Neural crest cell (in vitro differentiated cells): ENCODE measurements at places on chromosomes 5 and 9. TPM values are rescaled to one million over a fixed set of nuclear protein-coding genes. Genes with fewer than 3 reads are reported as not detected.

DNA sequence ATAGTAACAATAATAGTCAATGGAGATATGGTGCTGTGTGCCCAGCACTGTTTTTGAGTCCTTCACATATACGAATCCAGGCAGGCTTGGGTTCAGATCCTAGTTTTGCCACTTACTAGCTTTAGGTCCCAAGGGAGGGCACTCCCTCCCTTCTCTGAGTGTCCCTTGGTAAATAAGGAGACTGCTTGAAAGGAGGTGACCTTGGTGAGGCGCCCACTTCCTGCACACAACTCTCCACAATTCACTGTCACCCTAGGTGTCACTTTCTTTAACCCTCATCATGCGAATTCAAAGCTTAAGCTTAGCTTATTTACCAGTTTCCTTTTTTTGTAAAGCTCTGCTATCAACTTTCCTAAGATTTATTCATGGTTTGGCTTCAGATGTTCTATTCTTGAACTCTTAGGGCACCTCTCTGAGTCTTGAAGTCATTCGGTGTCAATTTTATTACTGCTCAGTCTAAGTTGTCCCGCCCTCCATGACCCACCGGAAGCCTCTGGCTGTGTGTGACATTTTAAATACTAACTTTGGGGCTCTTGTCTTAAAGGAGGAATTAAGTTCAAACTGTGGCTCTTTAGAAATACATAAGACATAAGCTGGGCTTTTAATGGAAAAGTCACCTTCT is 170.7 kb upstream of the ZNF618 start:
- no peak overlapping the region for H3K27ac ChIP-seq
- H3K27me3 ChIP-seq = peaks cover 32% of the 10 kb centered on the region
- no peak overlapping the region for H3K4me3 ChIP-seq
- H3K4me1 ChIP-seq = peaks cover 4% of the 10 kb centered on the region
- no peaks in the 10 kb centered on the region for H3K36me3 ChIP-seq

GRCh38 chr5:159971038-159971437 is 37.9 kb upstream of the TTC1 start:
- H3K27ac ChIP-seq = no peak overlapping the region
- H3K4me1 ChIP-seq = peaks cover 6% of the 10 kb centered on the region
- peak overlapping the region; percentile 25 for H3K4me3 ChIP-seq
- no peak for DNase-seq

The SPATA31C1 gene
- 1.4 and 1.9 TPM in 2 replicates for total RNA-seq

The DBH gene
- 0.59 and 0.75 TPM in 2 replicates for total RNA-seq

The RNF183 gene
- not detected in 2 replicates for total RNA-seq

The LECT2 gene
- total RNA-seq = not detected in 2 replicates

DNA sequence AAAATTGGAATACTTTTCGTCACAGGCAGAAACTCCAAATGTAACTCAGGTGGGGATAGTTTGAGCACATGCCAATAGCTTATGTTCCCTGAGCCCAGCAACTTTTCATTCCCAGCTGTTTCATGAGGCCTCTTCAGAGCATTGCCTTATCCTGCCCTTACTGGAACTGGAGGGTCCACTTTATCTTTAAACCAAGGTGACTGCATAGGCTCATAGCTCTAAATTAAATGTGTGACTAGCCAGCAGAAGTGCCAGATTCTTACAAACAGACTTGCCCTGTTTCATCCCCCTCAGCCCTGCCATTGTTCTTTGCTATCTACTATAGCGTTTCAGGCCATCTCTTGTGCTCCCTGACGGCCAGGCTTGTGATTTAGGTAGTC is 8.1 kb upstream of the LCP2 start:
- no peaks in the 10 kb centered on the region for H3K36me3 ChIP-seq
- H3K27me3 ChIP-seq = no peaks in the 10 kb centered on the region
- no peak for DNase-seq
- no peak overlapping the region for H3K27ac ChIP-seq
- no peak overlapping the region for H3K4me3 ChIP-seq
- peaks cover 33% of the 10 kb centered on the region for H3K4me1 ChIP-seq
